NCI-H2171 (cell line): ENCODE measurements at places on chromosomes 16 and 17.

DNA sequence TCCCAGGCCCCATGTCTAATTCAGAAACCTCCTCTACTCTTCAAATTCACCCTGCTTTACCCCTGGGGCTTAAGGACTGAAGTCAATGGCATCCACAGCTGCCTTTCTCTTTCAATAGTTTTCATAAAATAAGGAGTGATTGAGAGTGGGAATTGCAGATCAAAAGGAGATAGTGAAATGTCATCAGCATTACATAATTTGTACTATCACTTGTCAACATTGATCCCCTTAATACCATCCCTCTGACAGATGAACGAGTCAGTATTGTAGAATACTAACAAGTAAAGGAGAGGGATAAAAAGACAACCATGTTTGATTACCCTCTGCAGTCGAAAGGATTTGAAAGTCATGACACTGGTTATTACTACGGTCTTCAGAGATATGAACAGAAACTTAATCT is 212.4 kb downstream of the TMEM114 start:
- DNase-seq, result no peak

DNA sequence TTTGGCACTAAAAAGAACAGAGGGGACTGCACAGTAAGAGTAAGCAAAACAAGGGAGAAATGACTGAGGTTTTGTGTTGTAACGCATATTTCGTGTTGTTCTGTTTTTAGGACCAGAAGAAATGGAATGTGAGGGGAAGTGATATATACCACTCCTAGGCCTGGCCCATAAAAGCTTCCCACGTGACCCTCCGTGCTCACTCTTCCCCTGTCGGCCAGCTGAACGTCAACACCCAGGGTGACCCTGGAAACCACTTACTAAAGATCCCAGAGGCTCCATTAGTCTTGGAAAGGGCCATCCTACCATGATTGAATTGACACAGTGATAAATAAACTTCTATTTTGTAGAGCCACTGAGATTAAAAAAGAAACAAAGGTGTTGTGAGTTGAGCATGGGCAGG is 79.8 kb downstream of the HELZ start:
- no peak for DNase-seq

DNA sequence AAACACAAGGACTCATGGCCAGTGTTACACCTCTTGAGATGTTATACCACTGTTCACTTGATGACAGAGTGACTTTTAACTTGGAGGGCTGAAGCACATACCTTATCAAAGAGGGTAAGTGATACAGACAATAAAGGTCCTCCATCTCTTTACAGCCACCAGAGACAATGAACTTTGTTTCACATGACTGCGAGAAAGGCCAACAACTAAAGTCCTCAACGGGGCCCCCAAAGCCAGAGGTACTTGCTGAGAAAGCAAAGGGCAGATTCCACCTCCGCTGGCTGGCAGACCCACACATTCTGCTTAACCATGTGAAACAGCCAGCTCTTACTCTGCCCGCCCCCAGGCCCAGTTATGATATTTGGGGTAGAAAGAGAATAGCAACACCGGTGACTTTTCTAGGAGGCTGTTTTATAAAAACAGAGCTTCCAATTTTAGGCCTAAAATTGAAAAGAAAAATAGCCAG is 21.4 kb downstream of the DCUN1D3 start:
- DNase-seq, result no peak

DNA sequence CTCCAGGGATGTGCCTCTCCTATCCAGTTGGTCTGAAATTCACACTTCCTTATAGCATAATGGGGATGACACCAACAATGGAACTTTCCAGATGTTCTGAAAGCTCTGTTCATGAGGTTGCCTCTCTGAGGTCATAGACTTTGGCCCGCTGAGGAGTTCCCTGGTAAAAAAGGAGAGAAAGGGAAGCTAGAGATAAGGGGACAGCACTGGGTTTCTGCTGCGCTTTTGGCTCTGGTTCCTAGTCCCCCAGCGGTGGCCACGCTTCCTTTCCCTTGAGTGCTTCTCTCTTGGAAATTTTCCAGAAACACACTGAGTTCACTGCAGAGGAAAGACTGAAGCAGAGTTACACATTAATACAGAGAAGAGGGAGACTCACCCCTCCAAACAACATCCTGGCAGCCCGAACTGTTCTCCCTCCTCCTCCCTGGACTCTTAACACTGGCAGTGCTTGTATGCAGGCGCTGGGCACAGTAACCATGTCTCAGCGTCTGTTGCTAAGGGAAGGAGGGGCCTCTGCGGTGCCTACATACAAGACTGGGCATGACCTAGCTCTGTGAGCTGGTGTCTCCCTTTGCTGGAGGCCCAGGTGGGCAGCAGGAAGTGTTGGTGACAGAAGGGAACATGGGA is at the start of gene DNAH3:
DNAH3 (minus strand) TSS at position 472 of the 627 bp plus-strand sequence. CDS start 527 bp downstream, outside the sequence.
- DNase-seq, result peak; percentile 70

GRCh38 chr17:29959658-29960337 is 18.4 kb downstream of the EFCAB5 start:
- no peak for DNase-seq
